ENCODE measurements at places on chromosomes 2 and 18.

DNA sequence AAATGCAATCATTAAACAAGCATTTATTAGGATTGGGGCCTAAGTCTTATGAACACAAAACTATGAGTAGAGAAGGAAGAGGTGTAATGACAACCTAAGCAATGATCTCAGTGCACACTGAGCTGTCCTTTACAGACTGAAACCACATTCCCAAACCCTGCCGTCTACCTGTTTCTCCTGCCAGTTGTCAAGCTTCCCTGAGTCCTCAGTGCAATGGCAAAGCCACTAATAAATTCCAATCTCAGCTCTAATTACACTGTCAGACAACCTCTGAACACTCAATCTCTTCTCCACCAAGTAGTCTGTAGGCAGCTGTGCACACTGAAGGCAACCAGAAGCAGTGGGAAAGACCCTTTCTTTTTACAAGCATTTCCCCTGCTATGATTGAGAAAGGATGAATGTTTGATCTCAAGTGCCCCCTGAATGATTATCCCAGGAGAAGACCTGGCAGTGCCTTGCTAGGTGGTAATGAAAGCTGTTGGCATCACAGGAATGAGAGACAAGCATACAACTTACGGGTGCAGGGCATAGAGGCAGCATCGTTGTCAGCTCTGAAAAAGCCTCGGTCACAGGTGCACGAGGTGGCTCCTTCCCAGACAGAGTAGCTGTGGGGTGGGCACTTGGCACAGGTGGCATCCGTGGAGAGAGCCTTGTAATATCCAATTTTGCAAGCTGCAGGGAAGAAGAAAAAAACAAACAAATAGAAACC is 71.4 kb downstream of the EPHA4 start:
- DNase-seq: no peak

DNA sequence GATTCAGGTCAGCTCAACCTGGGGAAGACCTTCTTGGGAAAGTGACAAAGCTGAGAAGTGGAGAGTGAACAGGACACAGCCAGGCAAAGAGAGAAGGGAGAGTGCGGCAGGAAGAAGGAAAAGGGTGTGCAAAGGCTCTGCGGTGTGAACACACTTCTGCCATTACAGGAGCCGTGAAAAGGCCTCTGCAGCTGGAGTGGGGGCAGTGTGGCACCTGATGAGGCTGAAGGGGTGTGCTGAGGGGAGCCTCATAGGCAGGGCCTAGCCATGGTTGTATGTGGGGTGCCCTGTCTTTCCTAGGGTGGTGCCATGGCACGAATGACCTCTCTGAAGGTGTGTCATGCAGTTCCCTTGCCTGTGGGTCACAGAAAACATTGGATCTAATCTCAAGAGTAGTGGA is 347.6 kb downstream of the CYRIA start:
- DNase-seq: no peak

DNA sequence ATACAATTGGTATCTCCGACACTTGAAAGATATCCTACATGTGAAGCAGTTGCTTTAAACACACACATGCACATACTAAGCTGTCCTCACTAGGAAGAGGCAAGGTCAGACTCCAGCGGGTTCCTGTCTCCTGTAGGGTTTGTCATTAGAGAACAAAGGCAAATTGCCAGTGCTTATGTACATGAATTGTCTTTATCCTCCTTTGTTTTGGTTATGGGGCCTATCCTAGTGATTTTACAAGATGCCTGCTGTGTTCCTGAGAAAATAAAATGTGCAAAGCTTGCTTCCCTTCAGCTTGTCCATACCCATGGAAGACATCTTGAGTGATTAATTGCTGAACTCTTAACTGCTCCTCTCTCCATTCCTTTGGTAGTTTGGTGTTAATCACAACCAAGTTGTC is 86.7 kb upstream of the SLC39A10 start:
- DNase-seq: no peak

DNA sequence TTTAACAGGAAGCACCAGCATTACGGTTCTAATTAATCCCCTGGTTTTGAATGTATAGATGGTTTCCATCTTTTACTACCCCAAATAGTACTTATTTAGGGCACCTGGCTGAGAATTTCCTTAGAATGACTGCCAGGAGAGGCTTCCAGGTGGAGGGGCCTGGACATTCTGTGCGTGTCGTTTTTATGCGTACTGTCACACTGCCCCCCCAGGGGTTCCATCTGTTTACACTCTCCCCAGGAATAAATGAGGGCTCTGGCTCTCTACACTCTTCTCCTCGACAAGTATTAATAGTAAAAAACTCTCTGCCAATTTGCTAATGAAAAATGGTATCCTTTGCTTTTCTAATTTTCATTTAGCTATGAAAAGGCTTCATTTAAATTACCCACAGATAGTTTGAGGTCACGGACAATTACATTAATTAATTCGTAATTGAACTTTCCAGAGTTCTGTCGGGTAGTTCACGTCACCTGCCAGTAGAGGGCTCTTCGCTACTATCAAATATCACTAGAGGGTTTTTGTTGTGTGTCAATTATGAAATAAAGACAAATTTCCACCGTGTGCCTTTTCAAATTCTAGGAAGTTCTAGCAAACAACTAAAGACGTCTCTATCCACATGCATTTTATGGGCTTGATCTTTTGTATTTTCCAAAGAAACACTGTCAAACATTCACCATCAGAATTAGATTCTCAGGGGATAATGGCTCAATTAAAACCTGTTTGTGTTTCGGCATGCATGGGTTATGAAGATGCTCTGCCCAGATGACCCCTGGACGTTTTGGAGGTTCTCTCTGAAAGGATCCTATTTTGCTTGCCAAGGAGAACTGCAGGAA is 88.8 kb upstream of the ASB18 start:
- DNase-seq: no peak

- DNase-seq: no peak
These were observed 4.4 kb downstream of the ANKRD29 start for GRCh38 chr18:23658285-23658684.

DNA sequence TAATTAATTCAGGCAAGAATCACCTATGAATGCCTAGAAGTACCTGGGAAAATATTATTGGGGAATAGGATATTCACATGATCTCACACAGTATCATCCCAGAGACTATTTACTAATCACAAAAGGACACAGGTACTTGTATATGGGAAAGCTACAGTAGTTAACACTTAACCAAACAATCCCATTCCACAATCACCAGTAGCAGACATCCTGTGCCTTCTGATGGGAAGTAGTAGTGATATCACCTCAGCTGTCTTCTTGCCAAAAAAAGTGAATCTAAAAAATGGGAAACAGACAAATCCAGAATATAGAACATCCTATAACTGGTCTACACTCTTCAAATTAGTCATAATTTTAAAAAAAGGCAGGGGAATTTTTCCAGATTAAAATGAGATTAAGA is 75.6 kb upstream of the CCDC150 start:
- DNase-seq: no peak

- peak; percentile 18 for DNase-seq
These were observed 99.7 kb downstream of the ICA1L start for GRCh38 chr2:202771741-202772460.

DNA sequence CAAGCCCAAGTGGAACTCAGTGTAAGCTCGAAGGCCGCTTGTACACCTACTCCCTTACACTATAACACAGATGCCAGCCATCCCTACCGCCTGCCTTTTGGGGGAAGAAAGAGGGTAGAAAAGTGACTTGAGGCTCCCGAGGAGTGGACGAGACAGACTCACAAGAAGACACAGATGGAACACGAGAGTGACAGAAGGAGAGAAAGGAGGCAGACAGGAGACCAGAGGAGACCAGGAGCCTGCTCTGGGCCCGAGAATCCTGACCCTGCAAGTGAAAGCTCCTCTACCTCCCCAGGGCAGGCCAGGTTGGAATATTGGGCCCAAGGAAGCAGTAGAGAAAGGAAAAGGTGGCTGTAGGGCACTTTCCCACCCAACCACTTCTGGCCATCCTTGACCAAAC is 23.4 kb upstream of the TNS1 start:
- DNase-seq: no peak

- no peak for DNase-seq
These were observed 1.6 kb upstream of the GCA start for GRCh38 chr2:162342321-162342720.

DNA sequence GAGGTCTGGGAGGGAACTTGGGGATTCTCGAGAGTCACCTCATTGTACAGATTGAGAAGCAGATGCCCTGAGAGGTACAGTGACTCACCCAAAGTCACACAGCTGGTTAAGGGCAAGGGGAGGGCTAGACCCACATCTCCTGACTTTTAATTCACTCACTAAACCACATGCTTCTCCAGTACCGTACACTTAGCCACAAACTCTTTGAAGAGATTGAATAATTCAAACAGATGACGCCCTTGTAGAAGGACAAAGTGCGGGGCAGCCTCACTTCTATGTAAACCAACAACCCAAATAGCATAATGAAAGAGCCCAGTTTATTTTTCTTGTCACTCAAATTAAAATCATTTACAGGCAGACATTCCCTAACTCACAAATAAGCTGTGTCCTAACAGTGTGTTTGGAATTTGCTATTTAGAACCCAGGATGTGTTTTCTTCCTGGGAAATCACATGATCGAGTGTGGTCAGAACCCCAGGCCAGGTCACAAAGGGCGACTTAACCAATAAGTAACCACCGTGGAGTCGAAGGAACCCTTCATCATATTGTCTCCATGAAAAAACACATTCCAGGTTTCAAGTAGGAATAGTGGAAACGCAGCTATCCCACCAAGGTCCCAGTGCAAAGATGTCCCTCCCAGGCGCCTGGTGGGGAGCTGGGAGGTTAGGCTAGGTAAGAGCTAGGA is 35.8 kb upstream of the PTPN4 start:
- no peak for DNase-seq

DNA sequence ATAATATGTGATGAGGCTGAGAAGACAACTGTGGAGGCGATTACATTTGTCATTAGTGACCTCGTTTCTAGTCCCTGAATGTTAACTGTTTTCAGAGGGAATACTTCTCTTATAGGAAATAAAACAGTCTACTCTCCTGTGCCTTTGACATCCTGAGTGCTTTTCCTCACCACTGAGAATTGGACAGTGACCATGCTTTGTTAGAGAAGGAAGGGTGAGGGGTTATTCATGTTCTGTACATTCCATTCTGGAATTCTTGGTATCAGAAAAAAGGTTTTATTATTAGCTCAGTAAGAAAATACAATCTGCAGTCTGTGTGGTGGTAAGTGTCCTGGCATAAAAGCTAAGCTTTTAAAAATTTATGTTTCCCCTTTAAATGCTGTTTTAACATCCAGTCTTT is 58.8 kb downstream of the PARD3B start:
- no peak for DNase-seq

DNA sequence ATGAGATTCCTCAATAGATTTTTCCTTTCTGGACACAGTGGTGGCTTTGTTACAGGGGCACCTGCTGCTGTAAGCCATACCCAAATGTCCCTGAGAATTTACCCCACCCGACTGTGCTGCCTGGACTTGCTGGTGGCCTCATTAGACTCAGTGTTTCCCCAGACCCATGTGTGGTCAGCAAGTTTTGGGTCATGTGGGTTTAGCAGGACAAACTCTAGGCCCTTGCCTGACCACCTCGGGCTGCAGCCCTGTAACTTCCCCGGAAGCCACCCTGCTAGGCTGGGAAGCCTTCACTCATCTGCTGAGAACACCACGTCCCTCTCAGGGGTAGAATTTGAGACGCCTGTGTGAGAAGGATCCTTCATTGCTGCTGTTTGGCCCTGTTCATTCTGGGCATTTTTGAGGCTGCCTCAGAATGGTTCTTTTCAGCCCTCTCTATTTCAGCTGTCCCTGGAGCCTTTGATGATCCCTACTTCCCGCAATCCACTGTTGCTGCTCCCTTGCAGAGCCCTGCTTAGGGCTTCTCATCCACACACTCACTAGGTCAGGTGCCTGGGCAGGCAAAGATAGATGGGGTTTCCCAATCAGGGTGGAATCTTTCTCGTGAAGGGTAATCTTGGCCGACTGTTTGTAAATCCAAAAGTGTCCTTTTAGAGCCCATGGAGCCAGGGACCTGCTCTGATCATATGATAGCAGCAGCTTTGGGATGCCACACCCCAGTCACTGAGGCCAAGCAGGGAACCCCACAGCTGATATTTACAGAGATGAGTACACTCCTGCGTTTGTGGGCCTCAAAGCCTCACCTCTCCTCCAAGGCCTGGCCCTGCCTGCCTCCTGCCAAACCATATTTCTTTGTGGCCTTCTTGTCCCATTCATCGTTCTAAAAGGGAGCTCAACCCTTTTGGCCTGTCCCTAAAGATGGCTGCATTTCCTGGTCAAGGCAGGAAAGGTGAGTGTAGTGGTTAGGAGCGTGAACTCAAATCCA is 6.7 kb downstream of the EHD3 start:
- DNase-seq: no peak

DNA sequence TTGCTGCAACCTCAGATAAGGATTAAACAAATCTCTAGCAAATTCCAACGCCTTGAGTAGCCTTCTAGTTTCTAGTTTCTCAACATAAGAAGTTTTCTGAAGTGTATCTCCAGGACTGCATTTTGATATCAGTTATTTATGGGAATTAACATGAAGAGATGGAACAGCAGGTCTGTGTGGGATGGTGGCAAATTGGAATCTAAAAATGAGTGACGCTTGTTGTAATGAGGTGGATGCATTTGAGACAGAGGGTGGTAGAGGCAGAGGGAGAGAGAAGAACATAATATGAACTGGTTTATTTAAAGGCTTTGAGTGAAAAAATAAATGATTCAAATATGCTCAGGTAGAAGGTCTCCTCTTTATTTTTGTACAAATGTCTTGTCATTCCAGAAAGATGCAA is 446.8 kb upstream of the GCFC2 start:
- no peak for DNase-seq

DNA sequence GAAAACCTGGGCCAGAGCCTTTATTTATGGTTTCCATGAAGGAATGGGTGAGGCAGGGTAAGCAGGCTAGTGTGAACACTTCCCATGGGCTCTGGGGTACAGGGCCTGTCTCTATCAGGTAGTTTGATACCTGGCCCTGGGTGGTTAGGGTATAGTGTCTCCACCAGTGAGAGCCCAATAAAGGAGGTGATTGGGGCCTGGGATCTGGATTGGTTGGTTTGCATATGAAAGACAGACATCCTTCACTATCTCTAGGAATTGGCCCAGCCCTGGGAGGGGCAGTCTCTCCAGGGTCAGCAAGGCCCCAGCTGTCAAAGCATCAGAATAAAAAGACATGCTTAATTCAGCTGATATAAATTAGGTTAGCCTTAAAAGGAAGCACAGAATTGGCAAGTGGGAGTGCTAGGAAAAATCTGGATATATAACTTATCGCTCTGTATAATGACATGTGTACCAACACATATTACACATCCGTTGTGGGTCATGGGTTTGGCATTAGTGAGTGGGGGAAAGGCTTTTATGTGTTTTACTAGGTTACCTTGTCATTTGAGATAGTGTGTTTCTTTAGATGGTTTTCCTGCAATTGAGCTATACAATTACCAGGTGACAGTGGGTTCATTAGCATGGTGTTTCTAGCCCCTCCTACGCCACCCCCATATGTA is 18.5 kb upstream of the TMEM178A start:
- no peak for DNase-seq

All from AG04450 (cell line).